ENCODE measurements at places on chromosomes 5 and 9.

GRCh38 chr5:177357459-177358351 is at the start of gene RGS14:
Gene RGS14 (plus strand): TSS chr5:177357924. CDS start chr5:177358025, 101 bp downstream.
- no peak for DNase-seq
- H3K4me1 ChIP-seq: peaks cover 16% of the 10 kb centered on the region
- H3K36me3 ChIP-seq: no peaks in the 10 kb centered on the region

GRCh38 chr5:74772359-74772758 is 5.3 kb downstream of the NSA2 start:
- no peak overlapping the region for H3K4me3 ChIP-seq
- no peak overlapping the region for H3K27ac ChIP-seq
- H3K36me3 ChIP-seq: peaks cover 83% of the 10 kb centered on the region
- DNase-seq: no peak
- peaks cover 11% of the 10 kb centered on the region for H3K4me1 ChIP-seq
- no peaks in the 10 kb centered on the region for H3K27me3 ChIP-seq

- DNase-seq: no peak
- H3K27ac ChIP-seq: no peak overlapping the region
- no peaks in the 10 kb centered on the region for H3K27me3 ChIP-seq
- H3K36me3 ChIP-seq: no peaks in the 10 kb centered on the region
- H3K4me1 ChIP-seq: no peaks in the 10 kb centered on the region
Measured at GRCh38 chr5:90709323-90710155, 150.9 kb downstream of the ADGRV1 start.

DNA sequence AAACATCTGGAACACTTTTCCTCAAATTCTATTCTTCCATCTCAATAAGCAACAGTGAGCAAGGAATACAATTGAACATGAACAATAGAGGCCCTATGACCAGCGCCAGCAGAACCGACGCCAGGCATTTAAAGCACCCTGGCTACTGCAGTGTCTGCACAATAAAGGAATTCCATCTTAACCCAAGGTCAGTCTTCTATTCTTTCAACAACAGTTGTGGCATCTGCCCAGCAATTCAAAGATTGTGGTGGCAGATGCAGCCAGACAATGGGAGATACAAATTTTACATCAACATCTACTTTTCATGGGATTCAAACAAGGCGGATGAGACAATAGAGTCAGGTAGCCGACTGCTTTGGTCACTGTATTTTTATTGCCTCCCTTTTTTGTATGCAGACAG is 65.9 kb downstream of the ELL2 start:
- DNase-seq: no peak
- peaks cover 93% of the 10 kb centered on the region for H3K36me3 ChIP-seq
- H3K27ac ChIP-seq: no peak overlapping the region
- H3K27me3 ChIP-seq: no peaks in the 10 kb centered on the region
- H3K4me1 ChIP-seq: peaks cover 3% of the 10 kb centered on the region

GRCh38 chr5:63456279-63456678 is 506.0 kb downstream of the HTR1A start:
- no peaks in the 10 kb centered on the region for H3K27me3 ChIP-seq
- no peak overlapping the region for H3K27ac ChIP-seq
- H3K36me3 ChIP-seq: no peaks in the 10 kb centered on the region
- H3K4me3 ChIP-seq: no peak overlapping the region
- DNase-seq: no peak

All from tibial artery (tissue), 4 donors.